CD8-positive, alpha-beta memory T cell (primary cell): ENCODE measurements at places on chromosomes 4 and X. TPM values are rescaled to one million over a fixed set of nuclear protein-coding genes. Genes with fewer than 3 reads are reported as not detected.

Gene HSFX1
- 0.29 TPM for total RNA-seq

Gene HTRA3
- total RNA-seq: not detected

DNA sequence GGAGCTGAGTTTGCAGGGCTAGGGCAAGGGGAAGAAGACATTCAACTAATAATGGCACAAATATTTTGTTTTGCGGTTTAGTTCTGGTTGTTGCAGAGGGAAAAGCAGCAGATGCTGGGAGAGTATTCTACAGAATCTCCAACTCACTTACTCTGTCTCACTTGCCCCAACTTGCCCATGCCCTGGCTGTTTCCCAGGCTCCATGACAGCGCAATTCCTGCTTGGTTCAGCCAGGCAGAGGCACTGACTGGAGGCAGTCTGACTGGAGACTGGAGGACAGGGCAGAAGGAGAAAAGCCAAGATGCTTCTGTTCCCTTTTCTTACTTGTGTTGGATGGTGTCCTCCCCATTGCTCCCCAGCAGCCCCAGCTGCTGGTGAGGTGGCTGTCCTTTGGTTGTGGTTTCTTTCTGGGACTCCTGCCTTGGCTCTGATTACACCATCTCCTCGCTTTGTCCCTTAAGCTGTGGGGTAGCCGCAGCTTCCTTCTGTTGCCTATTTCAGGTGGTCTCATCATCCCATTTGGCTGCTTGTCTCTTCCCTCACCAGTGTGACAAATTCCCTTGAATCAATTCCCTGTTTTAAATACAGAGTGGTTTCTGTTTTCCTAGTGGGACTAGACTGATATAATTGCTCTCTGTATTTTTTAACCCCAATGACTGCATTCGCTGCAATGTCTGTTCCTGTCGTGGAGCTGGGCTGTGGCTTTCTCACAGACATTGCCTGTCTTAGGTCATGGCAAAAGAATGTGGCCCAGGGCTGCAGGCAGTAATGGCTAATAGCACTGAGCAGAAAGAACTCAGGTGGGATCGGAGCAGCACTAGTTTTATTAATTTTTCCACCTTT is 24.2 kb upstream of the RASL11B start:
- DNase-seq: no peak

DNA sequence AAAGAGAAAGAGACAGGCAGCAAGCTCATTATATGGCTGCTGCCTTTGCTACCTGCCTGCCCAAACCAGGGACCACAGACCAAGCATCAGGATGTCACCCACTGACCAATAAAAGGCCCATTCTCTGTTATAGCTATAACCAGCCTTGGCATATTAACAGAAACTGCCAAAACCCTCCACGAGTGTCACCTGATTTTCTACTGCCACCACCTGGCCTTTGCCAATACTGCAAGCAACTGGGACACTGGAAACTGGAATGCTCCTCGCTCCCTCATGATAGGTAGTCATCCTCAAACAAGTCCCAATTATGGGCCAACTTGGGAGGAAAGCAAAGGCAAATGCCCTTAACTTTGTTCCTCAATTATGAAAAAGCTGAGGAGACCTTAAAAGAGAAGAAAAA is 76.0 kb downstream of the SPIN4 start:
- no peak for DNase-seq
